ENCODE measurements at places on chromosomes 13 and 19.

- DNase-seq = no peak
These were observed 3.4 kb downstream of the EIF3G start for GRCh38 chr19:10116085-10116865.

GRCh38 chr13:75636436-75637180, 478 bp downstream of the LMO7 start:
- DNase-seq = peak; percentile 19

DNA sequence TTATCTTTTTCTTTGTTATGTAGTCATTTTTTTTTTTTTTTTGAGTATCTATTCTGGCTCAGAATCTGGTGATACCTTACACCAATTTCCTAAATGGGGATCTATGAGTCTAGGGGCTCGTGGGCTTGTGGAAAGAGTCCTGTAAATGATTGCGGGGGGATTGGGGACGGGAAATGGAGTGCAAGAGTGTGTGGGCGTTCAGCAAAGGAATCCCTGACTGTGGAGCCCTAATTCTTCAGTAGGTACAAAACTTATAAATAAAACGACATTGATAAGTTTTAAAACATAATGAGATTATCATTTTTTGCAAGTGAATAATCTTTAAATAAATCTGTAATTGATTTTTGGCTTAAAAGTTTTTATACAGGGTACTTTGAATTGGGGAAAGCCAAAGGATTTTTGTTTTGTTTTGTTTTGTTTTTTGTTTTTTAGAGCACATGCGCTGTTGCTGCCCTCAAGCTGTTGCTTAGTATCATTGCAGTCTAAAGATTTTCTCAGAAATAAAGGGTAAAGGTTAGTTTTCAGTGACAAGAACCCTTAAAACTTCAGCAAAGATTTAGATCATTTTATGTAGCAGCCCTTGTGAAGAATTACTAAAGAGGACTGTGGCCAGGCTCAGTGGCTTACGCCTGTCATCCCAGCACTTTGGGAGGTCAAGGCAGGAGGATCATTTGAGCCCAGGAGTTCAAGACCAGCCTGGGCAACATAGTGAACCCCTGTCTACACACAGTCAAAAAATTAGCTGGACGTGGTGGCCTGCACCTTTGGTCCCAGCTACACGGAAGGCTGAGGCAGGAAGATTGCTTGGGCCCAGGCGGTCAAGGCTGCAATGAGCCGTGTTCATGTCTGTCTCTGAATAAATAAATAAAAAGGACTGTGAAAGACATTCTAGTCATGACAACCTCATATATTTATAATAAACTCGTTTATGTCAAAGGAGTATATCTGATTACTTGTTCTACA, 1.7 kb downstream of the ERCC5 start:
- no peak for DNase-seq

DNA sequence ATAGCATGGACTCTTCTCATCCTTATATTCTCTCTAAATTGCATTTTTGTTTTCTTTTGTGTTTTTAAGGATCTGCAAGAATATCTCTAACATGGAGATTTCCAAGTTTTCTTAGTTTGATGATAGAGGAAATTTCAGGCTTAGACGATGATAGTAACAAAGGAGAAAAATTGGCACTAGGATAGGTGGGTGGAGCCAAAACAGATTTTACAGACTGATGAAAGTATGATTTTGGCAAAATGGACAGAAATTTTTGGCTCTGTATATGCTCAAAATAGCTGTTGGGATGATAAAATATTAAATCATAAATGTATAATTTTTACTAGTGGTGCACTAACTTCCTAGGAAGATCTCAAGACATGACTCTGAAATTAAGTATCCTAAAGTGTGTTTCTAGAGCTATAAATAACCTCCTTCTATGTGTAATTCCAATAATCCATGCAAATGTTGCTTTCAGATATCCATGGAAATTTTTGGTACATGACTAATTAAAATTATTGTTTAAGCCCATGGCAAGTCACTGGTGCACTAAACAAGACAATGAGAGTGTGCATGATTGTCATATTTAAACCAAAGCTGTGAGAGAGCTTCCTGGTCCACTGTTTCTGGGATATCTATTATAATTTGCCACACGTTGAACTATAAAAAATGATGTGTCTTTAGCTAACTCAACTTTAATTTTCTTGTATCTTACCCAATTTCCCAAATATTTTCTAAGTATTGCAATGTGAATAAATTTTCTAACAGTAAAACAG, 55.8 kb upstream of the NBEA start:
- no peak for DNase-seq

GRCh38 chr19:41897820-41898219, 14.8 kb downstream of the ARHGEF1 start:
- DNase-seq = no peak

All from activated CD8-positive, alpha-beta memory T cell treated with anti-CD3 and anti-CD28 coated beads for 48 hours (primary cell).